ENCODE measurements at places on chromosomes 4 and X.

- no peak for DNase-seq
Observed at GRCh38 chrX:153621949-153622598, 23.1 kb upstream of the CCNQ start.

DNA sequence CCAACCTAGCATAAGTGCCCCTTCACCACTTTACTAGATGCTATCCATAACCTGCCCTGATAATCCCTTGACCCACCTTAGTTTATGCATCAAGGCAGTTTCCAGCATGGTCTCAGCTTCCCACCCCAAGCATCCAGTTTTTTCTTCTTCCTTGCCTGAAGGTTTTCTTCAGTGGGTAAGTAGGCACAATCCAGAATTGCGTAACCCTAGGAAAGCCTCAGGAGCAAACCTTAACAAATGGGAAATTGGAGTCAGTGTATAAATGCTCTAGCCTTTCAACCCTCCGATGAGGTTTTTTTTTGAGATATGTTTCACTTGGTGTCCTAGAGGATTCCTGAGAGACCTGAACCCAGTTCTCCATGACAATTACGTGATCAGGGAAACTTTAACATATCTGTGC, 614.0 kb upstream of the BOD1L1 start:
- no peak for DNase-seq

- no peak for DNase-seq
Observed at GRCh38 chrX:24292353-24292752, 21.5 kb downstream of the SUPT20HL2 start.

GRCh38 chr4:6788123-6788522, 5.6 kb downstream of the KIAA0232 start:
- no peak for DNase-seq

DNA sequence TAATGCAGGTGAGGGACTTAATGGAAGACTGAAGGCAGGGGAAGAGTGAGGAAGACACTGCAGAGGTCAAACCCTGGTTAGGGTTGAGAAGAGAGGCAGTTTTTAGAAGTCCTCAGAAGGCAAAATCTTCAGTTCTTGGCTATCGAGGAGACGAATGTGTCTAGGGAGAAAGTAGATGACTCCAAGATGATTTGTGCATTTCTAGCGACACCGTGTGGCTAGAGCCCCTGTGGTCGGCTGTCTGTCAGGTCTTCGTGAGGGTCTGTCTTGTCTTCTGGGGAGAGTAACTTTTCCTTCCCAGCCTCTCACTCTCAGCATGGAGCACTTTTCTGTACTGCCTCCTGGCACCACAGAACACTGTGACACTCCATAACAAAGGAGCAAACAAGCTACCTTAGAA, 458.1 kb downstream of the STIM2 start:
- no peak for DNase-seq

DNA sequence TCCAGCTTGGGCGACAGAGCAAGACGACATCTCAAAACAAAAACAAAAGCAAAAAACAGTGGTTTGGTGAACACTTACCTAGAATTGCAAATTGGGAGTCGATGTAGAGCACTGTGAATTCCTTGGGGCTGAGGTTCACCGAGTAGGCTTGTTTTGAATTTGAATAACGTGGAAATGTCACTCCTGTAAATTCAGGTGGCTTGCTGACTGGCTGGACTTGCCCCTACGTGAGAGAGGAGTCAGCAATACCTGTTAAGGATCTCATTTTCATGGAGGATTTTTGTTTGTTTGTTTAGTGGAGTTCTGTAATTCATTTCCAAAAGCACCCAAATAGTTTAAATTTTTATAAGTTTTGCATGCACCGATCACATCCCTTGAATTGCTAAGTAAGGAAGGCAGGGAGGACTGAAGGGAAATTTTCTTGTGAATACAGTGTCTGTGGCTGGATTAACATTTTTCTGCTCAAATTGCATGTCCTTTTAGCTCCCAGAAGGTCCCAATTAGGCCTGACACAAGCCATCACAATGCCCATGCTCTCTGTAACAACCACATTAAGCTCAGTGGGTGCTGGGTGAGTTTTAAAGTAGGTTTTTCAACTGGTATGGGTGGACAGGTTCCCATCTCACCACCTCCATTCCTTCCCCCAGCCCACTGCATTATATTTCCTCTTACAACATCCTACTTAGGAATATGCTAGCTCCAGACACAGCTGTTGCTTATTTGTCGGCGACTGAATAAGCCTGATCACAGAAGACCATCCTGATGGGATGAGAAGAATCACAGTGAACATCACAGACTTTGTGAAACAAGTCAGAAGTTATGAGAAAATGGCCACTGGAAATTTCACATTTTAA, 58.5 kb upstream of the TTC29 start:
- no peak for DNase-seq

DNA sequence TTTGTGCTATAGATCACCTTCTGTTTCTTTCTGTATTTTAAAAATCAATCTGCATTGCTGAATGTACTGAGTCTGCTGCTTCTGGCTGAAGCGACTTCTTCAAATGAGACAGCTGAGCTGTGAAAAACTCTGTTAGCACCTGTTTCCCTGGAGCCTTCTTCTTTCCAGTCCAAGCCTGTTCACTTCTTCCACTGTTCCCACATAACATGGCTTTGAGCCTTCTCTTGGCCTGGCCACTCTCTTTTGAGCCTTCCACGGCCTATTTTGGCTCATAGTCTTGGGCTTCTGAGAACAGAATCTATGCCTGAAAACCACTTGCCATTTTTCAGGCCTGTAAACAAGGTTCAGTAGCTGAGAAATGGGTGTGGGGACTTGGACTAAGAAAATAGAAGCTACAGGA, 132.9 kb upstream of the IGFBP7 start:
- DNase-seq = no peak

DNA sequence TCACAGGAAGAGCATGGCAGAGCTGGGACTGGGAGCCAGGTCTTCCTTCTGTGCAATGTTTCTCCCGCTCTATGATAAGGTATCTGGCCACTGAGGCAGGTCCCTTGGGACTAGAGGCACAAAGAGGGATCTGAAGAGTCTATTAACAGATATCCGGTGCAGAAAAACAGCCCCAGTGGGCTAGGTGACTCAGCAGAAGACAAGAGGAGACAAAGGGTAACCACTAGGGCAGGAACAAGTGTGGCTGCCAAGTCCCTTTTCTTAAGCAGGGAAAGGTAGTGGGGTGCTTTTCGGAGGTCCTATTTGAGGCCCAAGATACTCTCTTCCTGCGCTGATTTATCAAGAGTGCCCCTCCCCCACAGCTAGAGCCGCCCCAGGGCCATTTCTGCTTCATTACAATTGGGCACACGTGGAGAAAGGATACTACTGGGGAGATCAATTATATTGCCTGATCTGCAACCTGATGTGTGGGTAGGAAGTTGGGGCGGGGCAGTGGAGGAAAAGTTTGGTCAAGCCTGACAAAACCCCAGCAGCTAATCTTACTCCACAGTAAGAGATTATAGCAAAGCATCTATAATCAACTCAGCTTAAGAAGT, at the start of gene DGAT2L6:
TSS of gene DGAT2L6 (plus strand) at position 546 of the 596 bp plus-strand sequence. CDS start 100 bp downstream, outside the sequence.
- DNase-seq = no peak

GRCh38 chr4:127629371-127629770, 3.4 kb upstream of the INTU start:
- DNase-seq = no peak

DNA sequence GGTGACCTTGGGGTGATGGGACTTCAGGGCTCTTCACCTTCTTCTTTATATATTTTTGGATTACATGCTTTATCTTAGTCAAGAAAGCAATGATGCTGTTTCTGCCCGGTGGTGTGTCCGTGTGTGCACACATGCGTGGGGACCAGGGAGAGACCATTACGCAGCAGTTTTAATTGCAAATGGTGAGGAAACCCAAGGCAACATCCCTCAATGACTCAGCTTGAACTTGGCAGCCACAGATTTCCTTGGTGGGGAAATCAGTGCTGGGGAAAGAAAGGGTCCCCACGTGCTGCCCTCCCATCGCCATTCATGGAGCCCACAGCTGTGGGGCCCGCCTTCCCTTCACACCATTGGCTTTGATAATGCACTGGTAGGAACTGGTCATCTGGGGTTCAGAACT, 46.2 kb upstream of the C4orf50 start:
- no peak for DNase-seq

- DNase-seq = no peak
Observed at GRCh38 chrX:25295466-25295865, 279.7 kb upstream of the ARX start.

- no peak for DNase-seq
Observed at GRCh38 chrX:86383681-86384540, 235.7 kb downstream of the DACH2 start.

DNA sequence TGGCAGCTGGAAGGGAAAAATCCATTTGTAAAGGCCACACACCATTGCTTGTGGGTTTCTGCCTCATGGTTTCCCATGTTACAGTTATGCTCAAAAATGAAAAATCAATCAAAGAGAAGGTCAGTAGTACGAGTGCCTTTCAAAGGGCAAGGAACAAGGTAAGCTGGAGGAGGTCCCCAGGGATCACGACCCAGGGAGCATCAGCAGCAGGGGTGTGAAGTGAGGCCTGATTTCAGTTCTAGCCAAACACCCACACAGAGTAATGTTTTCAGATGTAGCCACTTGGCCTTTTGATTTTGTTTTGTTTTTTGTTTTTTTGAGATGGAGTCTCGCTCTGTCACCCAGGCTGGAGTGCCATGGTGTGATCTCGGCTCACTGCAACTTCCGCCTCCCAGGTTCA, 69.4 kb upstream of the AFAP1 start:
- no peak for DNase-seq

- no peak for DNase-seq
Observed at GRCh38 chrX:112190646-112191045, 108.1 kb upstream of the TRPC5 start.

GRCh38 chr4:155629183-155629825, 37.3 kb upstream of the GUCY1A1 start:
- no peak for DNase-seq

GRCh38 chrX:4263030-4263803, 549.8 kb upstream of the PRKX start:
- no peak for DNase-seq

DNA sequence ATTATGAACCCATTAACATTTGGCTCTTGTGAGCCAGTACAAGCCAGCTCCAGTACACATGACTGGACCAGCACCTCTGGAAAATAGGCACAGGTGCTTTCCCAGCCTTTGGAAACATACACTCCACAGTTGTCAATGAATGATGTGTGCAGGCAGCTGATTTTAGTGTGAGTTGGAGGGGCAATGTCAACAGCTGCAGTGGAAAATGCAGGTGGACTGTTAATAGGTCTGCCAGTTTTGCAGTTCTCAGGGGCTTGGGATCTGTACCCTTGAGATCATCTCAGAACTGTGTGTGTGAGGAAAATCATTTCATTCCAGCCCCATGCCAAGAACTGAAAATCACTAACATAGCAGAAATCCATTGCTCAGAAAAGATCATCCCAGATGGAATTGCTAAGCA, 81.7 kb upstream of the CHRDL1 start:
- DNase-seq = no peak

GRCh38 chr4:24659241-24659961, 75.0 kb upstream of the DHX15 start:
- no peak for DNase-seq

- DNase-seq = no peak
Observed at GRCh38 chrX:104335756-104336155, 81.0 kb upstream of the ESX1 start.

DNA sequence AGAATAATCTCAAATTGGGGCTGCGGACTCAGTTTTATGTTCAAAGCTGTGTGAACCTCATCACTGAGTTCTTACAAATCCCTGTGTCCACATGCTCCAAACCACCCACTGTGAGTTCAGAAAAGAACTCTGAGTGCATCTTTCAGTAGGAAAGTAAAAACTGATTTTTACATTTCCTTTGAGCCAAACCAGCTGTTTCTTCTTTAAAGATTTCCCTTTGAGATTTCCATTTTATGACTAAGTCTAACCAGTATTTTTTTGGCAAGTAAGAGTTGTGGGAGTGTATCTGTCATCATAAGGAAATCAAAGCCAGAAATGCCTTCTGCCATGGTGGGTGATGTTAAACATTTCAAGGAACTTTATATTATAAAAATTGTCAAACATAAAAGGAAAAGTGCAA, 100.0 kb downstream of the TET2 start:
- DNase-seq = no peak

DNA sequence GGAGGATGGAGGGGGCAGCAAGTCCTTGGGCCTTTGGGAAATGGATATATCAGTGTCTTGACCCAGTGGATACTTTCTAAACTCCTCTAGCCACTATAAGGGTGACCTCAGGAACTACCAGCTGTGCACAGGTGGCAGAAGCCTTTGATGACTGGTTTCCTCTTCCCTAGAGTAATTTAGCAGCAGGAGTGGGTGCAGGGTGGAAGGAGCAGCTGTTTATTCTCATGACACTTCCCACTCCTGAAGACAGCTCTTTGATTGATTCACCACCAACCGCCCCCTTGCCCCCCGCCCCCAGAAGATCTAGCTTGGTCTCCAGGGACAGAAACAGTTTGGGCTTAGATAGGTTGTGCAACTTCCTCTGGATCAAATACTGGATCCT, 63.0 kb downstream of the GPC3 start:
- DNase-seq = no peak

GRCh38 chr4:185500576-185500975, 29.0 kb upstream of the CCDC110 start:
- DNase-seq = no peak

- DNase-seq = no peak
Observed at GRCh38 chrX:10725071-10725470, 104.7 kb upstream of the MID1 start.

GRCh38 chr4:143549928-143550327, 36.4 kb downstream of the SMARCA5 start:
- DNase-seq = no peak

DNA sequence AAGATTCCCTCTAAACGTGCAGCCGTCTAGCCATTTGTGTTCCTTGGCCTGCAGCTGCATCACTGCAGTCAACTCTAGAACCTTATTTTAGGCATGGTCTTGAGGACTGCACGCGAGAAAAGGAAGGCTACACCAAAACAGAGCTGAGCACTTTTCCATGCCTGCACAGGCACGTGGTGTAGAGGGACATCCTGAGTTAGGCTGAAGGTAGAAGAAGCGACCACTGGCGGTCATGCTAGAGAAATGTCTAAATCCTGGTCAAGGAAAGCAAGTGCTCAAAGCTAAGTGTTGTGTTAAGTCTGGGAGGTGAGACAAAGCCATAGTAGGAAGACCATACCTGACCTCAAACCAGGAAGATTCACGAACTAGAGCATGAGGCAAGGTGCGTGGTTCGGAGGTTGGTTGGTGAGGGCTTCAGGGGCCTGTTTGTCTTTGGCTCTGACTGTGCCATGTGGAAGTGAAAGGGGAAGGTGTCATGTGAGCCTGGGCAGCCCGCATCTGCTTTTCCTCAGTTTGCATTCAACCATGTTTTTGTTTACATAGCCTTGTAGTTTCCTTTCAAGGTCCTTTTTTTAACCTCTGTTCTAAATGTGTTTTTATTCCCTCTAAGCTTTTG, 203.8 kb downstream of the AASDH start:
- no peak for DNase-seq

DNA sequence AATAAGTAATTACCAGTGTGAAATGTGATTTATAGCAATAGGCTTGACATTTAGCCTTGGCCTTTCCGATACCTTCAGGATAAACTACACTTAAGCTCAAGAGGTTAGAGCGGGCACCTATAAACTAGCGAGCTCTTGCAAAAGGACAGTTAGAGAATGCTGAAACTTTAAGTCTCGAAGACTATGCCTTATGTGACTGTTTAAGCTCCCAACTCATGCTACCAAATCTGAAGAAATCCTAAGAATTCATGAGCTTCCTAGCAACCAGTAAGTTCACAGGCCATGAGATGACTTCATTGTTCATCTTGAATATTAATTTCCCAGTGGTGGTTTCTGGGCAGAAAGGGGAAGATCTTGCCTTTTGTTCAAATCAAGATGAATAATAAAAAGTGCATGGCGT, 4.7 kb downstream of the STOX2 start:
- DNase-seq = no peak
